ENCODE measurements at places on chromosomes 1 and 21.
A peak's percentile ranks its signal among the peaks of the same experiment; 100 is the strongest.

GRCh38 chr1:33443705-33444180 lies 12.8 kb upstream of the PHC2 start:
- peak; percentile 41 for DNase-seq

GRCh38 chr1:1947493-1947892 lies 28.4 kb upstream of the TMEM52 start:
- DNase-seq, result no peak

DNA sequence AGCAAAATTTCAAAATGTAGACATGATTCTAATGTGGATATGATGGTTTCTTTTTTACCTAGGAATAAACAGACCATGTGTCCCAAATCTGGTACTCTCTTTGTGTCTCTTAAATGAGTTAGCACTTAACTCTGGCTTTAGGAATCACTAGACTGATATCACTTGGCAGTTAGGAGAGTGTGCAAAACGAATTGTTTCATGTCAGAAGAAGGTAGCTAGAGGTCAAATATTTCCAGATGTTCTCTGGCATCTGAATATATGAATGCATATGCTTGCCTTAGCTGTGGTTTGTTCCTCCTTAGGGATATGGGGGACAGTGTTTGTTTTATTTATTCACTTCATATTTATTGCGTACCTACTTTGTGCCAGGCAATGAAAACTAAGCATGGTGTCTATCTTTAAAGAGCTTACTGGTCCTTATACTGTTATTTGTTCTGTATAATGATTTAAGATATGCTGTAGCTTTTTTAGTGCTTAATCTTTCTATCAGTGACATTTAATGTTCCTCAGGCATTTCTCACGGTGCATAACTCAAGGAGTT lies 65.2 kb downstream of the LRRC8C start:
- no peak for DNase-seq

GRCh38 chr1:21332554-21333311 lies 42.5 kb upstream of the ECE1 start:
- no peak for DNase-seq

DNA sequence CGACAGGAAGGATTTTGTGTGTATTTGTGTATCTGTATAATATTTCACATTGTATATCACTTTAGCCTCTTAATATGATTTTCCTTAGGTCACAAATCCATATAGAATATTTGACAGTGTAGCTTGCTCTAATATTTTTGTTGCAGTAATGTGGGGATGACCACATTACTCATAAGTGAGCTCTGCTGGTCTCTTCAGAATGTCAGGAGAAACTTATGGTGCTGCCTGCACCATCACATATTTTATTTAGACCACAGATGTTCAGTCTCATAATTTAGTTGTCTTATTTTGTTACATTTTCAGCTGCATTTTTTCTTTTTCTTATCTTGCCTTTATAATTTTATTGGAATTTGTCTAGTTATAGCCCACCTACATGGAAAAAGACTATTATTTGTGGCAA lies 205.3 kb downstream of the PBX1 start:
- DNase-seq, result peak; percentile 39
